ENCODE measurements at places on chromosomes 3 and 15.

DNA sequence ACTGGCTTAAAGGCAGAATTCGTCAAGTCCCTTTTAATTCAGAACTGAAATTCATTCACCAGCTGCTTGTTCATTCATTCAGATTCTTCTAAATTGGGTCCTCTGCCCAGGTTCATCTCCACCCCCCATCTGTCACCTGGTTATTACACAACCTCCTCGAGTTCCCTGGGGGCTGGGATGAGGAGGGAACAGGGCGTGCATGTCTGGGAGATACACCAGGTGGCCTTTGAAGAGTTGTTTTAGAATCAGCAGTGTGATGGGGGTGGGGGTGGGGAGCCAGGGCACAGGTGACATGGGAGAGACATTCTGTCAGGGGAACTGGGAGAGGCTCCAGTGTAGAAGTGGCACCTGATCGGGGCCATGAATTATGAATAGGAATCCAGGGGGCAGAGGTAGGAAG, 8.2 kb downstream of the SNX33 start:
- no peak for DNase-seq

- DNase-seq = no peak
These were observed 639 bp downstream of the SPICE1 start for GRCh38 chr3:113514265-113514769.

DNA sequence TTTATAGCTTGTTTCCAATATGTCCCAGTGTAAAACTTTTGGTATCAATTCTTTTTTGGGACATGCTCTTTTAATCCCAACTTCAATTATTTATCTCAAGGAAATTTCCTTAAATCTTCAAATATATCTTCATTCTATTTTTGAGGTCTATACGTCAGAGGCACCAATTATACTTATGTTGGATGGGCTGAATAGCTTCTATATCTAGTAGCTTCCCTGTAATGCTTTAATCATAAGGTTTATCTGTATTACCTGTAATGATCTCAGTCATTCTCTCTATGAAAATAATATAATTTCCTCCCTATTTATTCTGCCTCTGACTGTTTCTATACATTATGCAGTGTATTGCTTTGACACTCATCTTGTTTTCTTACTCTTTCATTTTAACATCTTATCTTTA, 29.9 kb upstream of the MCCC1 start:
- no peak for DNase-seq

GRCh38 chr15:45665261-45665660, 30.4 kb downstream of the SQOR start:
- no peak for DNase-seq

GRCh38 chr3:48013288-48013980, 2.8 kb downstream of the MAP4 start:
- DNase-seq = no peak

DNA sequence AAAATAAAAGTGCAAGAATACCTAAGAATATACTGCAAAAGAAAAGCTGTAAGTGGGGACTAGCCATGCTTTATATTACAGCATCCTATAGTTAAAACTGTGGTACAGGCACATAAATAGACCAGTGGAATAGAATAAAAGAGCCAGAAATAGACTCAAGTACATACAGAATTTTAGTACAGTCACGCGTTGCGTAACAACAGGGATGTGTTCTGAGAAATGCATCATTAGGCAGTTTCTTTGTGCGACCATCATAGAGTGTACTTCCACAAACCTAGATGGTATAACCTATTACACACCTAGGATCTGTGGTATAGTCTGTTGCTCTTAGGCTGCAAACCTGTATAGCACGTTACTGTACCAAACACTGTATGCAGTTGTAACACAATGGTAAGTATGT, 61.8 kb downstream of the PCCB start:
- DNase-seq = no peak

GRCh38 chr3:87209111-87209510, 18.0 kb upstream of the CHMP2B start:
- DNase-seq = no peak

DNA sequence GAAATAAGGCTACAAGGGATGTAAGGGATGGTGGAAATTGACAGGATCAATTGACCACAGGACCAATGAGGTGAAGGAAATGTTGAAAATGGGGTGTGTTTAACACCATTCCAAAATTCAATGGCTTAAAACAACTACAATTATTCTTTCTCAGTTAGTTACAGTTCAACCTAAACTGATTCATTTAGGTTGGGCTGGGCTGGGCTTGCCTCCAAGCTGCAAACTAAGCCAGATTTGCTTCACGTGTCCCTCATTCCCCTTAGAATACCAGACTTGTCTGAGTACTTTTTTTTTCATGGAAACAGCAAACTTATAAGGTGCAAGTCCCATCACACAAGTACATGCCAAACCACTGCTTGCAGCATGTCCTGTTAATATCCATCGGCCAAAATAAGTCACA, 280.1 kb downstream of the NEK10 start:
- no peak for DNase-seq

- no peak for DNase-seq
These were observed 46.5 kb upstream of the ICE2 start for GRCh38 chr15:60525341-60526039.

DNA sequence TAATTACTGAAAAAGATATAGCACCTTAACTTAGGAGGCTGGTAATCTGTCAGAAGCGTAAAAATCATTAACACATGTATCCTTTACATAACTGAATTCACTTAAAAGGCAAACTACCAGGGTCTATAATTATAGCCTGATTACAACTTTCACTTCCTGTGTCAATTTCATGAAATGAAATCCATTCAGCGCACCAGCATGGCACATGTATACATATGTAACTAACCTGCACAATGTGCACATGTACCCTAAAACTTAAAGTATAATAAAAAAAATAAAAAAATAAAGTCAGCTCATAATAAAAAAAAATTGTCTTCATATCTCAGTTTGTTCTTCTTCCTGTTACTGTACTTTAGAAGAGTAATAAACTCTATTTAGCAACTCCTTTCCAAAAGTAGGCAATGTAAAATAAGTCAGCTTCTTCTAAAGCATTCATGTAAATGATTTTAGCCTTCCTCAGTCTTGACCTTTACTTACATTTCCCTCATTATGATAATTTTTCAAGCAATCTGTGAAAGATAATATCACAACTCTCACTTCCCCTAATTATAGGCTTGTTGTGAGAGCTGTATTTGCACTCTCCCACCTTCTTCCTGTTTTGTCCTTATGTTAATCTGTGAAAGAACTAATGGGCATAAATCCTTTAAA, 50.1 kb downstream of the KBTBD8 start:
- DNase-seq = no peak

GRCh38 chr3:100216713-100217112, 44.1 kb upstream of the TBC1D23 start:
- DNase-seq = no peak

- DNase-seq = no peak
These were observed 4.5 kb downstream of the CHRD start for GRCh38 chr3:184384342-184384741.

DNA sequence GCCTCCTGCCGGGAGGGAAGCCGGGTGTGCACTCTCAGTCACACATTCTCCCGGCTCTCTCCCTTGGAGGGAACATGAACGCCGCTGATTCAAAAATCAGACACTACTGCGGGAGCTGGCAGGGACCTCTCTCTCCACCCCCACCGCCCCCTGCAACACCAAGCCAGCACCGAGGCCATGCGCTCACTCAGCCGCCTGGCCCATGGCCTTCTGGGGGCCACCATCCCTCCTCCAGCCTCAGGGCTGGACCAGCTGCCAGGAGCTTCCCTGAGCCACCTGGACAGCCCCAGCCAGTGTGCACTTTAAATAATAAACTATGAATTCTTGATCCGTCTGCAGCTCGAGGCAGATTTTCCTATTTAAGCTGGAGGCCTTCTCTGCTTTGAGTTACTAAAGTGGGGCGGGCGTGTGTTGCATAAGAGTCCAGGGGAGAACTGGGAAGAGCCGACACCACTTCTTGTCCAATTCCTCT, 30.6 kb downstream of the ADAMTS17 start:
- no peak for DNase-seq

DNA sequence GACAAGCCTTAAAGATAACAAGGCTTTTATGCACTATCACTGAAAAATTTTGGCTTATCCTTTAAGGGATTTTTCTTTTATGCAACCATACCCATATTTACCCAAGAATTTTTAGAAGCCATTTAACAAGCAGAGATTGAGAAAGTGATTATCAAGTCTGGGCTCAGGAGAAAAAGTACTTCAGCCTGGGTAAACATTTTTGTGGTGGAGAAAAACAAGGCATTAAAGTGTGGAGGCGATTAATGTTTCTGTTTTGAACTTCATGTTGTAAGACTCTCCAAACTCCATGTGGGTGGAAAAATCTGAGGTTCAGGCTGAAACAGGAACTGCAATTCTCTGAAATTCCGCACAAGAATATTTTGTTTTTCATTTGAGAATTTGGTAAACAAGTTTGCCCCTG, 260.4 kb upstream of the KCNMB2 start:
- DNase-seq = no peak

Measured in neuronal stem cell (in vitro differentiated cells).